NCI-H1694 treated with DMSO at 0.1 percent for 48 hours (cell line): ENCODE measurements at places on chromosomes 7 and 10.

DNA sequence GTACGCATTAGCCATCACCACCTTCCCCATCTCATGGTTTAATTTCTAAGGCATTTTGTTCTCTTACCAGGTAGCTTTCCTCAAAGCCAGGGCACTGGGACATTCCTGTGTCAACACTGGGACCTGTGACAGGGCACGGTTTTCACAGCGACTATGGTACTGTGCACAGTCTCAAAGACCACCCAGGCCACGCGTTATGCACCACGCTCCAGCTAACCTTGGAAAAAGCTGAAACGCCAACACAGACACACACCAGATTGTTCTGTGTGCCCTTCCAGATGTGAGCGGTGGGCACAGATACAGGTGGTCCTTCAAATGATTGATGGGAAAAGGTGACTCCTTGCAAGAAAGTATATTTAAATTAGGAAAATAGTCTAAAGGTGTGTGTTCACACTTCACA lies 337.3 kb downstream of the WDR37 start:
- DNase-seq = no peak

GRCh38 chr7:49669692-49670260 lies 103.7 kb upstream of the VWC2 start:
- no peak for DNase-seq

DNA sequence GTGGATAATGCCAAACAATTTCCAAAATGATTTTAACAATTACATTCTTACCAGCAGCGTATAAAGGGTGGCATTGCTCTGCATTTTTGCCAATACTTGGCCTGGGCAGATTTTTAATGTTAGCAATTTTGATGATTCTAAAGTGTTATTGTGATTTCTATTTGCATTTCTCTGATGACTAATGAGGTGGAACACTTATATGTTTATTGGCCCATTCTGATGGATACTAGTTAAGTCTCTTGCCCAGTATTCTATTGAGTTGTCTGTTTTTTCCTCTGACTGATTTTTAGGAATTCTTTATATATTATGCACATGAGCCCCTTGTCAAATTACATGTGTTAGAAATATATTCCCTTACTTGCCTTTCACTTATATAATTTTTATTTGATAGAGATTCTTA lies 86.8 kb downstream of the TMEM26 start:
- DNase-seq = no peak

DNA sequence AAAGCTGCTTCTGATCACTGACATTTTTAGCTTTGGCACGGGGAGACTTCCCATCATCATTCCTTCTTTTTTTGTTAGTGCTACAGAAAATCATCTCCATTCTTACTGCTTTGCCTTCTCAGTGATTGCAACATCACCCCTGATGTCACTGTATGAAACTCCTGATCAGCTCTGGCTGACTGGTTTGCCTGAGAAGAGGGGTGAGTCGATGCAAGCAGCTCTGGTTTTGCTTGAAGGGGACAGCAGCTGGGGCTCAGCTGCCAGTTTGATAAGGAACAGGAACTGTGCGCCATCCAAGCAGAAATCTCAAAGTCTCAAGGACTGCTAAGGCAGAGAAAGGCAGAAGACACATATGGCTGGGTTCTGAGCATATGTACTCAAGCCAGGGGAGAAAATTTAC lies 808.5 kb upstream of the CELF2 start:
- DNase-seq = no peak

DNA sequence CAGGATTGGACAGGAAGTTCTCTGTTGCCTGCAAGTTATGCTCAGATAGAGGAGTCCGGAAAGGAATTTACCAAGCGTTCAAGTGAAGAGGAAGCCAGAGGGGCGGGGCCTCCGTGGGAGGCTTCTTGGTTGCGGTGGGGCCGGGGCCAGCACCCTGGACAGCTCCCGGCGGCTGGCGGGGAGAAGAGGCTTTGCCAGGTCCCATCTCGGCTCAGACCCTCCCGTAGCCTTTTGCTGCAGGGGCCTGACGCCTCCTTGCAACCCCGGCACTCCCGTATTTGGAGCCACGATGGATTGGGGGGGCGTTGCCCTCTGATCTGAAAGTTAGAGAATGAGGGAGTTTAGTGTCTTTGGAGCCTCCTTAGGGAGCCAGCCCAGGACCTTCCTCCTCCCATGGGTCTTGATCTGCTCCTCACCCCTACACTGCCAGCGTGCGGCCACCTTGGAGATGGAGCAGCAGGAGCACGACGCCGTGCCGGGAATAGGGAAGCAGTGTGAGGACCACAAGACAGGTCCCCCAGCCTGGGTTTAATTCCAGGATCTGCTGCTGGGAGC lies 3.1 kb upstream of the SLC18A3 start:
- no peak for DNase-seq

- DNase-seq = no peak
These were observed 84.6 kb downstream of the GNAT3 start for GRCh38 chr7:80427218-80427617.
